SK-MEL-5 (cell line): ENCODE measurements at places on chromosomes 12 and 14.
A peak's percentile ranks its signal among the peaks of the same experiment; 100 is the strongest.

DNA sequence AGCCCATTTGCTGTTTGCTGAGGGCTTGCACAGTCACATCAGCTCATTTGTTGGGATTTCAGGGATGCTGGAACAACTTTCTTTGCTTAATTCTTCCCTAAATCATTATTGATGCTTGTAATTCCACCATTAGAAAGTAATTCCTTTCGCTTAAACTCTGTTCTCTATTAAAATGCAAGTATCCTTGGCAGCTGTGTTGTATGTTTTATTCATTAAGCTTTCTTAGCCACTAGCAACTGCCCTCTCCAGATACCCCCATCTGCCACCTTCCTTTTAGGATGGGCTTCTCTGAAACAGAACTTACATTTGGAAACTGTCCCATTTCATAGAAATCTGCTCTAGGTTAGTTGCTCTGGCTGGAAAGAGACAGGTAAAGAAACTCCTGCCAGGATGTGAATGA, 43.7 kb downstream of the ADCK1 start:
- no peak for DNase-seq

GRCh38 chr14:73231981-73232851, 5.1 kb upstream of the PAPLN start:
- DNase-seq = peak; percentile 27

DNA sequence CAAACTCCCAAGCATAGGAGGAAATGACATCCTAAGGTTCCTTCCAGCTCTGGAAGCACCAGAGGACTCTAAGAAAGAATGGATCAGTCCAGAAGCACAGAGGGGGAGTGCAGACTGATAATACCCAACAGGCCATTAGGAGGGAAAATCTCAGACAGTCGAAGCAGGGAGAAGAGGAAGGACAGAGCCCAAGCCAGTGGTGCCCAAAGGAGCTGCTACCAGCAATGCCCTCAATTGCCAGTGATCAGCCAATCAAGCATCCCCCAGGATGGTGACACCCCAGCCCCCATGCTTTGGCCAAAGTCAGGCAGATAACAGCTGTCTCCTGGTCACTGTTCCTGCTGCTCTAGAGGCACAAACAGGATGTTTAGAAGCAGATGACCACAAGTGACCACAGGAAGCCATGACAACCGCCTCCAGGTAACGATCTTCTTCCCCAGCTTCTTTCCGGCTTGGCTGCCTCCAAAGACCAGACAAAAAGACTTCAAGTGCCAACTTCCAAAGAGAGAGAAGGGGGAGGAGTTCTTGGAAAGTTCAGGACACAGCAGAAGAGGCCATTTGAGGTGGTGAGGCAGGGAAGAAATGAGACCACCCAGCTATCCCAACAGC, 16.2 kb downstream of the PXN start:
- no peak for DNase-seq

DNA sequence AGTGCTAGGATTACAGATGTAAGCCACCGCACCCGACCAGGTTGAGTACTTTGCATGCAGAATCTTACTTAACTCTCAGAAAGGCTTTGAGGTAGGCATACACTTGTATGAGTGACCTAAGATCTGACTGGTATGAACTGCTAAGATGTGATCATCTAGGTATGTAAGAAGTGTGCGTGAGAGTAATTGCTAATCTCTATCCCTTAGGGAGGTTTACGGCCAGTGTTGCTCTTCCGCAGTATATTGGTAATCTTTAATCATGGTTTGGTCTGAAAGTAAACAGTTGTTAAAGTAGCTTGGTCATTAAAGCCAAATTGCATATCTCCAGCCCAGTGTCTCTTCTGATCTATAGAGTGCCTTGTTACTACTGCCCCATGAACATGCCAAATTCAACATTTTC, 7.8 kb downstream of the UNG start:
- DNase-seq = no peak

DNA sequence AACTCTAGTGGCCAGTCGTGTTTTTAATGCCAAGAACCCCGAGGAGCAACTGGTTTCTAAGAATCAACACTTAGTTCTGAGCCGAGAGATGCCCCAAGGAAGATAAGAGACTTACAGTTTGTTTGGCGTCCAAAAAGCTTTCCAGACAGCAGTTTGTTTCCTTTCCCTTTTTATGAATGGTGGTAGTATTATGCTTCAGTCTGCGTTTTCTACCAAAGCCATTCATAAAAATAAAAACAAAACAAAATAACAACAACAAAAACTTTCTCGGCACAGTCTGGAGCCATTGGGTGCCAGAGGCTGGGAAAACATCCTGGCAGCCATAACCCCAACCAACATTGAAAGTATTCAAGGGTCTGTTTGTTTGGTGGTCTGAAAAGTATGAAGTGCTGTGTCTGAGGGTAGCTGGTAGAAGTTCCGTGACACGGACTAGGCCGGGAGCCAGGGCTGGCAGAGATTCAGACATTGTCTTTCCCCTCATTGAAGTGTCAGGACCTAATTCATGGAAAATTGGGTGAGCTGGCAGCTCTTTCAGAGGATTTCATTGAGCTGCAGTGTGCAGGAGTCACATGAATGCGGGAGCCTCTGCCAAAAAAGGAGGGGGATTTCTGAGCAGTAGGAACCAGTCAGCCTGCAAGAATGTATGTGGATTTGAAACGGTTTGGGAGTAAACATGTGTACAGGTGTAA, 124.2 kb downstream of the HMGA2 start:
- DNase-seq = peak; percentile 98

GRCh38 chr12:130677957-130678558, 38.0 kb downstream of the RIMBP2 start:
- no peak for DNase-seq

DNA sequence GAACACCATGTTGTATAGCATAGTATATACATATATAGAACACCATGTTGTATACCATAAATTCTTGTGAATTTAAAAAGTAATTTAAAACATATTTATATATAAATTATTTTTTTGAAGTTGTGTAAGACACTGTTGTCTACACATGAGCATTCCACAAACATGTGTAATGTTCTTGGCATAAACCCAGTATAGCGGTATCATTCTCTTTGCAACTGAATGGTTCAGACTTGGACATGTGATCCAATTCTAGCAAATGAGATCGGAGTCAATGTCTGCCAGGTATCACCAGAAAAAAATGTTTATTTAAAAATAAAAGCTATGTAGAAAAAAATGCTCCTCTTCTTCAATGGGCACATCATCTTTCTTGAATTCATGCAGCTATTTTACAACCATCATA, 33.9 kb downstream of the CEP290 start:
- no peak for DNase-seq

- DNase-seq = no peak
Observed at GRCh38 chr12:125187148-125187745, 122.0 kb downstream of the AACS start.

GRCh38 chr12:64147011-64147631, 75.0 kb downstream of the KICS2 start:
- DNase-seq = no peak

DNA sequence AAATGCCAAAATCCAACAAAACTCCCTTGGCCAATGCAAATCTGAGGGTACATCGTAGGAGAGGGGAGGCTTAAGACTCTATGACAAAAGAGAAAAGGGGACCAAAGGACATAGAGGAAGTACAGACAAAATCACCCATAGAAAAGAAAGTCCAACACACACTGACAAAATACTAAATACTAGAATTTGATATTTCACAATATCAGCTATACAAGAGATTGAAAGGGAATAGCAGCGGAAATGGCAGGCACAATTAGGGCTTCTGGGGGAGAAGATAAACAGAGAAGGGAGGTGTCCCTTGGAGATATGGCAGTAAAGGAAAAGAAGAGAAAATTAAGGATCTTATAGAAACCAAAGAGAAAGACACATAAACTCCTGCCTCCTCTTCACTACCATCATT, 29.0 kb downstream of the ATP2B1 start:
- no peak for DNase-seq

GRCh38 chr14:23045419-23046357, 3.7 kb downstream of the PSMB11 start:
- DNase-seq = no peak

- no peak for DNase-seq
Observed at GRCh38 chr14:99408971-99409289, 71.7 kb downstream of the SETD3 start.

DNA sequence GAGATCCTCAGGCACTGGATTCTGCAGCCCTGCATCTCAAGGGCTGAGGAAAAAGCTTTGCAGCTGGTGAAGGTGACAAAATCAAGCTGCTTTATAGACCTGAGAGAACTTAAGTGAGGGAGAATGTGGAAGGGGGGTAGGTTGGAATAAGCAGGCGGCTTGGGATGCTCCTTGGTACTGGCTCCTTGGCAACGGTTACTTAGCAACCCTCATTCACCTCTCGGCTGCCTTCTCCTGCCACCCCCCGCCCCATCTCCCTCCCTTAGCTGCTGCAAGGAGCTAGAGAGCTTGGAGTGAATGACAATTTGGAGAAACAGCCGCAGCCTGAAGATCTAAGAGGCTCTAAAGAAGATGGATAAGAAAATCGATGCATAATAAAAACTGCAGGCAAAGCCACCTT, 44.1 kb upstream of the CISTR start:
- DNase-seq = no peak

- DNase-seq = no peak
Observed at GRCh38 chr14:32932914-32933628, 5.6 kb upstream of the NPAS3 start.

GRCh38 chr12:95790033-95790916, at the start of gene NTN4:
Gene NTN4 (minus strand): TSS chr12:95790764. CDS start chr12:95790309, 455 bp downstream.
- no peak for DNase-seq

DNA sequence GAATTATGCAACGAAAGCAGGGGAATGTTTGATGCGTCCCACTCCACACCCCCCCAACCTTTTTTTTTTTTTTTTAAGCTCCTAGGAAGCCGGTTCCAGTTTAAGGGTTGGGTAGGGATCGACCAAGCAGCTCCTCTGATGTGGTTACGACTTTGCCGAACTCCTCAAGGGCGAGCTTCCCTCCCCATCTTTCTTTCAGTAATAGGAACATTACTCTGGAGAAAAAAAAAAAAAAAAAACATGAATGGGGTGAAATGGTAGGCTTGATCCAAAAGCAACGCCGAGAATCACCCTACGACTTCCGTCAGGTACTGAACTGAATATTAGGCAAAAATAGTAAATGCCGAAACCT, 9.6 kb downstream of the BMP4 start:
- DNase-seq = no peak

GRCh38 chr14:53979113-53979681, 22.6 kb upstream of the BMP4 start:
- no peak for DNase-seq

GRCh38 chr14:95359994-95360826, 40.5 kb upstream of the CLMN start:
- peak; percentile 97 for DNase-seq

DNA sequence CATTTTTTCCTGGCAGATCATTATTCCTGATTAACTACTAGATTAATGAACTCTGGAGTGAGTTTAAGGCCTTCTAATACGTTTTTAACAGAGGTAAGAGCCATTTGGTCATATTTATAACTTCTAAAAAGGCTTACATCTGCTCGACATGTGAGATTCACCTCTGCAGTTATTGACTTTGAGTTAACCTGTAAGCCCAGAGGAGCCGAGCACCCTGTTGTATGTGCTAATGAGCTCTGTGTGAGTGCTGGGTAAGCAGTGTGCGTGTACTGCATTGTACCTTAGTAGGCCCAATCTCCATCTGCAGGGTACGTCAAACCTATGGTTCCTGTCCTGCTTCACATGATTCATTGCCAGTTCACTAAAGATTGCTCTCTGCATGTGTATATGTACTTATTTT, 18.9 kb downstream of the SLC4A8 start:
- no peak for DNase-seq

- no peak for DNase-seq
Observed at GRCh38 chr14:91509878-91510170, 286 bp downstream of the PPP4R3A start.

GRCh38 chr12:41202051-41202450, 13.9 kb downstream of the PDZRN4 start:
- DNase-seq = no peak

GRCh38 chr12:70659077-70659606, 21.9 kb upstream of the PTPRB start:
- DNase-seq = no peak

DNA sequence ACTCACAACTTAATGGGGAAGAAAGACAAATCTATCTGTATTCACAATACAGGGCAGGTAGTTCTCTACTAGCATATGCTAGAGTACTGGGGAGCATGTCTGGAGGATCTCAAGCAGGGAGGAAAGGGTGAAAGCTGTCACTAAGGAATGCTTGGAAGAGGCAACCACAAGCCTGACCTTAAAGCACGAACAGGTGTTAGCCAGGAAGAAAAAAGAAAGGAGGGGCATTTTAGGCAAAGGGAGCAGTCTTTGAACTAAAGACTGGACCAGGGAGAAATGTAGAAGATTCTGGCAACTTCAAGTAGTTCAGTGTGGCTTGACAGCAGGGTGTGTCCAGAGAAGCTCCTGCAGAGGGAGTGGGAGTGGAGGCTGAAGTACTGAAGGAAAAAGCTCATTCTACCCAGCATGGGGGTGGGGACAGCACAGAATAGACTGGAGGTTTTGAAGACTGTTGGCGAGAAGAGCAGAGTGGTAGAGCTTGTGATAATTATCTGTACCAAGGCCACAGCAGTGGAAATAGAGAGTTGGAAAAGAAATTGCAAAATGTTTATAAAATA, 50.9 kb downstream of the AP5M1 start:
- no peak for DNase-seq

GRCh38 chr12:128549601-128550218, 274.0 kb downstream of the SLC15A4 start:
- no peak for DNase-seq
